Putamen (tissue), 1 donor: ENCODE measurements at places on chromosomes 13 and 19.

- DNase-seq, result no peak
Measured at GRCh38 chr13:103007427-103007762, 58.8 kb downstream of the SLC10A2 start.

- DNase-seq, result no peak
Measured at GRCh38 chr13:77038907-77039480, 12.0 kb upstream of the FBXL3 start.

DNA sequence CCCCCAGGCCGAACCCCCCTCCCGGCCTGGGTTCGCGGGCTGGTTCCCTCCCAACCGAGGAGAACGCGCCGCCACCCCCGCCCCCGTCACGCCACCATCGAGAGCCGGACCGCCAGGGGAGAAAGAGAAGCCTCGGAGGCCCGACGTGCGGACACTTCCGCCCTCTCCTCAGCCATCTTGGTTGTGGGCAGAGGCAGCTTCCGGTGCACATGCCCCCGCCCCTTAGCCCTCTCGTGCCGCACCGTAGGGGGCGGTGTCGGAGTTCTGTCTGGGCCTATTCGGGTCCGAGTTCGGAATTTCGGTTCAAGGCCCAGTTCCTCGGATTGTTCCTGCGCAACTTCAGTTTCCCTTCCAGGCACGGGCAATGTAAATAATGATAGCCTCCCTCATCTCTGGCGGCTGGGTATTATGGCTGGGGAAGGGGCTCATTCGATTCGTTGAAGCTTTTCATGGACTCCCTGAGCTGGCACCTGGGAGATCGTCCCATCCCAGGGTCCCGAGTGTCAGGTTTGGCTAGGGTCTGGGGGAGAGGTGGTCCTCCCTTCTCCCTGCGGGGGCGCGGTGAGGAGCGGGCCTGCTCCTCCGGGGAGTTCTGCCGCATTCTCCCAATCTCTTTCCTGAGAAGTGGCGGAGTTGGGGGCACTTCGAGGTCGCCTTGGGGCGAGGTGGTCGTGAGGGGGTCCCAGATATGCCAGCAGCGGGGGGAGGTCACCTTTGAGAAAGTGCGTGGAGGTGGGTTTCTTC is at the start of the genes IER2 and STX10:
IER2 (plus strand) TSS at position 225 of the 744 bp plus-strand sequence. CDS start 2,776 bp downstream, outside the sequence.
STX10 (minus strand) TSS at position 189 of the 744 bp plus-strand sequence. CDS start 202 bp downstream, outside the sequence.
- DNase-seq, result peak; percentile 97

GRCh38 chr13:23778879-23779278 is 110.3 kb downstream of the MIPEP start:
- no peak for DNase-seq

DNA sequence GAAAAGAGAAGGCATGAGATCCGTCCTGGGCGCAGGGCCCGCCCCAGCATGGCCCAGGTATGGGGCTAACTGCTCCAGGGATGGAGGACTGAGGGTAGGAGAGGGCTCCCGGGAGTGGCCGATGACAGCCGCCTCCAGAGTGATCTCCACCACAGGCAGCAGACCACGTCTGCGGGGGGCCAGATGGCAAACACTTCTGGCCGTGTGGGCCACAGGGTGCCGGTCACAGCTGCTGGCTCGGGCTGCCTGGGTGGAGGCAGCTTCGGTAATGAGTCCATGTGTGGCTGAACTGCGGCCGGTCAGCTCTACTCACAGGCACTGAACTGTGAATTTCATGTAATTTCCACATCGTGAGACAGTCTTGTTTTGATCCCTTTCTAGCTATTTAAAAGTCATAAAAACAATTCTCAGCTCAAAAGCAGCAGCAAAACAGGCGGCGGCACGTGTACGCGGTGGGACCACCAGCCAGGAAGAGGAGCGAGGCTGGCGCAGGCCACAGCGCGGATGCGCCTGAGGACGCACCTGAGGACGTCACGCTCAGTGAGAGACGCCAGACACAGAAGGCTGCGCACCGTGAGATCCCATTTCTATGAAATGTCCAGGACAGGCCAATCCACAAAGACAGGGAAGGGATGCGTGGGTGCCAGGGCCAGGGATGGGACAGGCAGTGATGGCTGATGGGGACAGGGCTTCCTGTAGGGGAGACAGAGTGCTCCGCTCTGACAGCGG is 4.0 kb downstream of the LSM7 start:
- no peak for DNase-seq

DNA sequence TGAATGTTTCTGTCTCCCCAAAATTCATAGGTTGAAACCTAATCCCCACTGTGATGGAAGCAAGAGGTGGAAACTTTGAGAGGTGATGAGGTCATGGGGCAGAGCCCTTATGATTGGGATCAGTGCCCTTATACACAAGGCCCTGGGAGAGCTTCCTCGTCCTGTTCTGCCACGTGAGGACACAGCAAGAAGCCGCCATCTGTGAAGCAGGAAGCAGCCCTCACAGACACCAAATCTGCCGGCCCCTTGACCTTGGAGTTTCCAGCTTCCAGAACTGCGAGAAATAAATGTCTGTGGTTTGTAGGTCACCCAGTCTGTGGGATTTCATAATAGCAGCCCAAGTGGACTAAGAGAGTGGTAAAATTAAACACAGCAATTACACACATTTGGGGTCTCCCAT is 737.4 kb downstream of the UQCRFS1 start:
- DNase-seq, result no peak

DNA sequence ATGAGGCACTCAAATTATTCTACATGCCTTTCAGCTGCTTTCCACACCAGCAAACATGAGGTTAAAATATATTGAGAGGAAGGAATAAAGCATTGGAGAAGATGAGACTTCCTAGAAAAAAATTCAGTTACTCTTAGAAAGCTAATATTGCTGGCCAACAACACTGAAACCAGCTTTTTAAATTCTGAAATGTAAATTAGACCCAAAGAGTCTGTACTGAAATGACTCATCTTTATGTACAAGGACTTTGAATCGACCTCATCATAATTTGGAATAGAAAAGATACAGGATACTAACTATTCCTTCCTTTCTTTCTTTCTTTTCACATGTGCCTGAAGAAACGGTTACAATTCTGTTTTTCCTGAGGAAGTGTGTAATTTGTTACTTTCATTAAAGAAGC is 6.5 kb upstream of the HSPH1 start:
- DNase-seq, result no peak

DNA sequence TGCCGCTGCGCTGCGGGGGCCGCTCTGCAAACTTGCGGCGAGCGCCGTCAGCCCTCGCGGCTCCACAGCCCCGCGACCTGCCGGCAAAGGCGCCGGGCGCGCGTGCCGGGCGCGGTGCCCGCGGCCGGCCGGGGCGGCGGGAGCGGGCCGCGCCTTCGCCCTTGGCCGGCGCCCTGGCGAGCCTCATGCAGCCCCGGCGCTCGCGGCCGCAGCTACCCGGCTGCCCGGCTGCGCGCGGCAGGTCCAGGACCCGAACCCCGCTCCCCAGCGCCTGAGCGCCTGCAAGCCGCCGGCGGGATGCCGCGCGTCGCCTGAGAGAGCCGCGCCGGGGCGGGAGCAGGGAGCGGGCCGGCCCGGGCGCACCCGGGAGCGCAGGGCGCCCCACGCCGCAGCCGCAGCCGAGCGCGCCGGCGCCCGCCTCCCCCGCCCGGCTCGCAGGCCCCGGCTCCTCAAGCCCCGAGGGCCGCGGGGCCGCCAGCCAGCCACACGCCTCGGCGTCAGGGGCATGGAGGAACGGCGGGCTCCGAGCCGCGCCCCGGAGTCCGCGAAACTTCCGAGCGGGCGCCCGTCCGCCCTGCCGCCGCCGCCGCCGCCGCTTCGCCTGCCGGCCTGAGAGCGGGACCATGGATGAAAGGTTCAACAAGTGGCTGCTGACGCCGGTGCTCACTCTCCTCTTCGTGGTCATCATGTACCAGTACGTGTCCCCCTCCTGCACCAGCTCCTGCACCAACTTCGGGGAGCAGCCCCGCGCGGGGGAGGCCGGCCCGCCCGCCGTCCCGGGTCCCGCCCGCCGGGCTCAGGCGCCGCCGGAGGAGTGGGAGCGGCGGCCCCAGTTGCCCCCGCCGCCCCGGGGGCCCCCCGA is 564 bp downstream of the HS6ST3 start:
- DNase-seq, result no peak

DNA sequence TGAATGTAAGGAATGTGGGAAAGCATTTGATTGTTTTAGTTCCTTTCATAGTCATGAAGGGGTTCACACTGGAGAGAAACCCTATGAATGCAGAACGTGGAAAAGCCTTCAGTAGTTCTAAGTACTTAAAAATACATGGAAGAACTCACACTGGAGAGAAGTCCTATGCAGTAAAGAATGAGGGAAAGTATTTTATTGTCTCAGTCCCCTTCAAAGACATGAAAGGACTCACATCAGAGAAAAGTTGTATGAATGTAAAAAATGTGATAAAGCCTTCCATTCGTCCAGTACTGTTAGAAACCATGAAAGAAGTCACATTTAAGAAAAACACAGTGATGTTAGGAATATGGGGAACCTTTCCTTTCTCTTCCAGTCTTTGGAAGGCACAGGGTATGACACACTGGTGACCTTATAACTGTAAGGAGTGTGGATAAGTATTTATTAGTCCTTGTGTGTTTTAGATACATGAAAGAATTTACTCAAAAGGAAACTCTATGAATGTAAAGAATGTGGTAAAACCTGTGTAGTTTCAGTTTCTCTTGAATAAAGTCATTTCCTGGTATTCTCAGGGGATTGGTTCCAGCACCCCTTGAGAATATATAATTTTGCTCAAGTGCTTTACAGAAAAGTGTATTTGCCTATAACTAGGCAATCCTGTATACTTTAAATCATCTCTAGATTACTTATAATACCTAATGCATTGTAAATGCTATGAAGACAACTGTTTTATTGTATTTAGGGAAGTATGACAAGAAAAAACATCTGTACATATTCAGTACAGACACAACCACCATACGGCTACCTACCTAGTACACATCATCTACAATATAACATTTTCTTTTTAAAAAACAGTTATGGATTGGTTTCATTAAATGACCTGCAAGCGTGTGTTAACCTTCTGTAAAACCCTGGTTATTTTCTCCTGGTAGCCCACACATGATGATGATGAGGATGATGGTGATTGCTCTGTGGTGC is 52.8 kb downstream of the ZNF823 start:
- no peak for DNase-seq

DNA sequence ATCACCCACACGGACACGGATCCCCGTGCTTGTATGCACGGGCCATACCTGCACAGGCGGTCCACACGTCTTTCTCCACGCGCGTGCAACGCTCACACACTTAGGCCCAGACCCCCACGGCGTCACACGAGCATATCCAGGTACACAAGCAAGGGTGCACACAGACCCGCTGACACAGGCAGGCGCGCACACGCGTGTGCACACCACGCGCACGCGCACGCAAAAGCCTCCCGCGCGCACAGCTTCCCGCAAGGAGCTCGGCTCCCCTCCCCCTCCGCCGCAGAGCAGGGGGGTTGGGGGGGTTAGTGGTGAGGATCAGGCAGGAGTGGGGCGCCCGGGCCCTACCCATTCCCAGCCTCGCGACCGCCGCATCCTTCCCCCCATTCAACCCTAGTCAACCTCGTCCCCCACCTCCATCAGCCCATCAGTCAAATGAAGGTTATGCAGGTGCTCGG is 407 bp downstream of the RAB3A start:
- DNase-seq, result peak; percentile 70

- no peak for DNase-seq
Measured at GRCh38 chr13:66659701-66660467, 570.3 kb downstream of the PCDH9 start.

GRCh38 chr13:113040031-113040430 is 65.6 kb upstream of the F7 start:
- no peak for DNase-seq

DNA sequence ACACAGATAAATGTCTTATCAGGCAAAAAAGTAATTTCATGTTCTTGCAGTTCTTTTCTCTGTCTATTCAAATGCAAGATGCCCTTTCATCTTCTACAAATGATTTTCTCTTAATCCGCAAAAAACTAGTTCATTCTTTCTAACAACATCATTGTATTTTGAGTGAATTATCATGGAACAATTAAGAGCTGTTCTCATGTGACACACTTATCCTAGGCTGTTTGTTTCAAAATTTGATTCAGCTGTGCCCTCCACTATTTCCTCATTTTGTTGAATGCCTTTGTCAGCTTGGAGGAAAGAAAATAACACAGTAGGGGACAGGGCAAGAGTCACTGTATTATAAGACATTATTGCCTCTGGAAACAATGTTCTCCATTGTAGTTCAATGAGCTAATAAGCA is 396.9 kb downstream of the KCTD12 start:
- no peak for DNase-seq

DNA sequence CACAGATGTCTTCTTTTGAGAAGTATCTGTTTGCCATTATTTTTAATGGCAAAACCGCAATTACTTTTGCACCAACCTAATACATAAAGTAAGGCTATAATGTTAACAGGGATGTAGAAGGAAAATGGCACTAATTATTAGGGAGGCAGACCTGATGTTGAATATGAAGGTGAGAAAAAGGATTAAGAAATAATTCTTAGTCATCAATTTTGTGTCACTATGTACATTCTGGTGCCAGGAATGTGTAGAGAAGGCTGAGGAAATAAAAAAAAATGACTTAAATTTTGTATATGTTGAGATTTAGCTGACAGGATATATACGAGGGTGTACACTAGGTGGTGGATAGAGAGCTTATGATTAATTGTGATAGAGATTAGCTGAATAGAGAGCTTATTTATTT is 12.6 kb downstream of the ZNF585B start:
- no peak for DNase-seq

DNA sequence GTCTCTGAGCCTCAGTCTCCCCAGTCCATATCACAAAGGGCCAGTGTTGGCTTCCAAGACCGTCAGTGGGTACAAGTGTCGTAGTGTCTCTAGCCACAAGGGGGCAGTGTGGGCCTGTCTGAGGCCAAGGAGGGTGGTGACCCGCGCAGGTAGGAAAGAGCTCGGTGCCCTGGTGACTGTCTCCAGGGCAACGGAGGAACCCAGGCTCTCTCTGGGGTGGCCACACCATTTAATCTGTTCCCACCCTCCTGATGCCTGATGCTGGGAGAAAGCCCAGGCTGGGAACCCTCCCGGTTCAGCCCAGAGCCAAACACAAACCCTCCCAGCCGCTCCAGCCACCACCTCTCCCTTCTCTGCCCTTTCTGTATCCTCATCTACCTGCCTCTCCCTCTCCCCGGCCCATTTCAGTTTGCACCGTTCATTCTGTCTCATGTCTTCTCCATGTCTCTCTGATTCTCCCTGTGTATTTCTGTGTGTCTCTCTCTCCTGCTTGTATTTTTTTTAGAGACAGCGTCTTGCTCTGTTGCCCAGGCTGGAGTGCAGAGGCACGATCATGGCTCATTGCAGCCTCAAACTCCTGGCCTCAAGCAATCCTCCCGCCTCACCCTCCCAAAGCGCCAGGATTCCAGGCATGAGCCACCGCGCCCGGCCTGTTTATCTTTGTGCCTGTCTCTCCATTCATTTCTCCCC is 17.5 kb upstream of the MEIS3 start:
- DNase-seq, result peak; percentile 64
